HCT116 (cell line): ENCODE measurements at places on chromosomes 13 and 19. TPM values are rescaled to one million over a fixed set of nuclear protein-coding genes. Genes with fewer than 3 reads are reported as not detected.

- H3K4me3 ChIP-seq, result no peak overlapping the region
- no peaks in the 10 kb centered on the region for H3K36me3 ChIP-seq
- no peaks in the 10 kb centered on the region for H3K27me3 ChIP-seq
- H3K27ac ChIP-seq, result no peak overlapping the region
Observed at GRCh38 chr13:50320271-50320862, 305.1 kb downstream of the KCNRG start.

- peaks cover 9% of the 10 kb centered on the region; the same call in 1 of the 2 replicates for H3K4me1 ChIP-seq
- no peak for DNase-seq
- H3K27ac ChIP-seq, result peak overlapping the region; percentile 54
Observed at GRCh38 chr13:76991432-76991795, 467 bp upstream of the CLN5 start.

DNA sequence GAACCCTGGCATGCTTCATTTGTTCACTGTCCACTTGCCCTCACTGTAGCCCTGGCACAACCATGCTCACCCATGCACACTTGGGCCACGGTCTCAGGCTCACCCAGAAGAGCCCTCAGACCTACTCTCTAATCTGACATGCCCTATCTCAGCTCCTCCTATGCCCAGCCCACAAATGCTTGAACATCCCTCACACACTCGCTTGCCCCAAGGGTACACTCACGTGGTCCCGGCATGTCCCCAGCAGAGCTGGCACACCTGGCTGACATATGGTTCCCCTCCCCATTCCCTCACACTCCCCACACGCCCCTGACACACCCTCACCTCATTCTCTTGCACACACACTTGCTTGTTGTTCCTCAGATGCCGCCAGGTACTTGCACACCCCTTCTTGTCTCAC lies 55.7 kb downstream of the MAP4K1 start:
- no peaks in the 10 kb centered on the region for H3K36me3 ChIP-seq
- no peak overlapping the region for H3K27ac ChIP-seq
- H3K4me1 ChIP-seq, result peaks cover 17% of the 10 kb centered on the region
- no peak for DNase-seq

DNA sequence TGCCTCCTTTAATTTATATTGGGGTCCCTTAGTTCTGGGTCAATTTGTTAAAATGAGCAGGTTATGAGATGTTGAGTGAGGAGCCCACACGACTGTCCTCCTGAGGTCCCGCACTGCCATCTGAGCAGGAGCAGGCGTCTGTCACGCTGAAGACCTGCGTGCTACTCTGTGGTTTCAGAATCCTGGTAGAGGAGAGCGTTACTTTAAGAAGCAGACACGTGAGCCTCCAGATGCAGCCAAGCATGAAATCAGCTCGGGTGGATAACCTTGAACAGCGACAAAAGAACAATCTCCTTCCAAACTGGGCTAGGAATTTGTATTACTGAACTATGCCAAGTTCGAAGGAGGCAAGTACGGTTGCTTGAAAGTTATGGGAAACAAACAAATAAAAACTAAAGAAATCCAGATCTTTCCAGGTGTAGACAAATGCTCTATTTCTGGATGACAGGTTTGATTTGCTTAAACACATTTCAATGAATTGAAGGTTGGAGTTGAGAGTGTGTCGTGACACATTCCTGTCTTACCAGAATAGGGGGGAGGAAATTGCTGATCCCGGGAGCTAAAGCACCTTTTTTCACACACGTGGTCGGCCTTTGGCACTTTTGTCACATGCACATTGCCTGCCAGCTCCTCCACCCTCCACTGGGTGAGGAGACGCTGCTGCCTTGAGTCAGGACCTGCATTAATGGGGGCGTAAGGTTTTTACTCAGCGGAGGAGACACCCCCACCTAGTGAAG lies 945.5 kb upstream of the SLC10A2 start:
- no peaks in the 10 kb centered on the region for H3K27me3 ChIP-seq
- H3K27ac ChIP-seq, result no peak overlapping the region
- H3K4me1 ChIP-seq, result no peaks in the 10 kb centered on the region
- no peak overlapping the region for H3K4me3 ChIP-seq
- DNase-seq, result no peak

DNA sequence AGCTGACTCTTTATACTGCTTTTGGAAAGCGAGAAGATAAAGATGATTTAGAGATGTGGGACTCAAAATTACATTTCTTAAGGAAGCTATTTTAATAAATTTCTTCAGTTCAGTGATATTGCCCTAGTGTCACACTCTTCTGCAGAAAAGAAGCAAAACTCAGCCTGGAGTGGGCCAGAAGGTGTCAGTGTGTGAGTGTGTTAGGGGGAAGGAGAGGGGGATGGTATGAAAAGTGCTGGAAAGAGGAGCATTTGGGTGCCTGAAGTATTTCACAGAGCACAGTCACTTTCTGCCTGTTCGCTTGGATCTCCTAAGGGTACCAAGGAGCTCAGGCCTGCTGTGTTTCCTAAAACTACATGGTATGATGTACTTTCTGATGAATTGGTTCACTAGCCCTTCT lies 84.5 kb upstream of the FRY start:
- peaks cover 6% of the 10 kb centered on the region; the same call in 1 of the 2 replicates for H3K4me1 ChIP-seq
- no peak overlapping the region for H3K4me3 ChIP-seq
- no peaks in the 10 kb centered on the region for H3K27me3 ChIP-seq
- no peak overlapping the region for H3K27ac ChIP-seq
- no peak for DNase-seq

- no peak overlapping the region for H3K27ac ChIP-seq
- peaks cover 3% of the 10 kb centered on the region; the same call in 1 of the 2 replicates for H3K4me1 ChIP-seq
- no peak for DNase-seq
- no peak overlapping the region for H3K4me3 ChIP-seq
- H3K36me3 ChIP-seq, result no peaks in the 10 kb centered on the region
- H3K27me3 ChIP-seq, result no peaks in the 10 kb centered on the region
Observed at GRCh38 chr13:106314417-106314816, 221.0 kb downstream of the EFNB2 start.

GRCh38 chr13:44458313-44458975 lies 84.8 kb downstream of the SERP2 start:
- no peak overlapping the region for H3K27ac ChIP-seq
- H3K4me1 ChIP-seq, result no peaks in the 10 kb centered on the region
- DNase-seq, result no peak
- H3K36me3 ChIP-seq, result no peaks in the 10 kb centered on the region

DNA sequence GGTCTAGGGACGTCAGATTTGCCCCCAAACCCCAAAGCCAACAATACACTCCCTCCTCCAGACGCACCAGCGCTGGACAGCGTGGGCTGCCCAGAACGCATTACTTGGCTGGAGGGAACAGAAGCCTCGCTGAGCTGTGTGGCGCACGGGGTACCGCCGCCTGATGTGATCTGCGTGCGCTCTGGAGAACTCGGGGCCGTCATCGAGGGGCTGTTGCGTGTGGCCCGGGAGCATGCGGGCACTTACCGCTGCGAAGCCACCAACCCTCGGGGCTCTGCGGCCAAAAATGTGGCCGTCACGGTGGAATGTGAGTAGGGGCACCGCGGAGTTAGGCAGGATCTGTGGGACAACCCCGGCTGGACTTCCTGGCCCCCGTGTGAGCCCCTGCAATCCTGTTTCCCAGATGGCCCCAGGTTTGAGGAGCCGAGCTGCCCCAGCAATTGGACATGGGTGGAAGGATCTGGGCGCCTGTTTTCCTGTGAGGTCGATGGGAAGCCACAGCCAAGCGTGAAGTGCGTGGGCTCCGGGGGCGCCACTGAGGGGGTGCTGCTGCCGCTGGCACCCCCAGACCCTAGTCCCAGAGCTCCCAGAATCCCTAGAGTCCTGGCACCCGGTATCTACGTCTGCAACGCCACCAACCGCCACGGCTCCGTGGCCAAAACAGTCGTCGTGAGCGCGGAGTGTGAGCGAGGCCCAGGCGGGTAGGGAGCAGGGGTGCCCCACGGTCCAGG lies 4.0 kb downstream of the ICAM5 start:
- H3K36me3 ChIP-seq, result peaks cover 2% of the 10 kb centered on the region; the same call in 1 of the 2 replicates
- no peak for DNase-seq
- no peak overlapping the region for H3K4me3 ChIP-seq
- no peak overlapping the region; the same call in 1 of the 2 replicates for H3K27ac ChIP-seq
- H3K4me1 ChIP-seq, result peaks cover 9% of the 10 kb centered on the region

DNA sequence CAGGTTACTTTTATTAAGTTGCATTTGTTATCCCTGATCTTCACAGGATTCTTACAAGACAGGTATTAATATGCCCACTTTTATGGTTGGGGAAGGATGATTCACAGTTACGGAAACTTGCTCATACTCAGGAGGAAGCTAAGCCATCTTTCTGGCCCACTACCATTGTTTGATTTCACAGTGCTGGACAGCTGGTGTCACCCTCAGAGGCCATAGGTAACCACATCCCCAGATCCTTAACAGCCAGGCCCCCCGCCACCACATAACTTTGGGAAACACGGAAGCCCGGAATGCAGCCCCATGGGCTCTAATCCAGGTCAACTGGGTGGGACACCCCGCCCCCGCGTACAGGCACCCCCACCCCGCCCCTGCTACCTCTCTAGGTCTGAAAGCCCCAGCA lies 119.7 kb downstream of the IRS2 start:
- H3K4me1 ChIP-seq, result no peaks in the 10 kb centered on the region
- H3K36me3 ChIP-seq, result no peaks in the 10 kb centered on the region
- no peak for DNase-seq
- H3K27ac ChIP-seq, result no peak overlapping the region
- H3K4me3 ChIP-seq, result no peak overlapping the region

DNA sequence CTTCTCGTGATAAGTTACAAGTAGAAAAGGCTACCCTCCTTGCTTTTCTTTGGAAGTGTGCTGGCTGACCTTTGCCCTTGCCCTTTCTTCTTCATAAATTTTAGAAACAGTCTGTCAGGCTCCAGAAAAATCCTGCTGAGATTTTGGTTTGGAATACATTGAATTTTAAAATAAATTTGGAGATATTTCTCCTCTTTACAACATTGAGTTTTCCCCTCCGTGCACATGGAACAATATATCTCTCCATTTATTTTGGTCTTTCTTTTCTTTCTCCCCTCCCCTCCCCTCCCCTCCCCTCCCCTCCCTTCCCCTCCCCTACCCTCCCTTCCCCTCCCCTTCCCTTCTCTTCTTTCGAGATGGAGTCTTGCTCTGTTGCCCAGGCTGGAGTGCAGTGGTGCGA lies 8.6 kb downstream of the KLK4 start:
- no peaks in the 10 kb centered on the region for H3K27me3 ChIP-seq
- H3K27ac ChIP-seq, result no peak overlapping the region
- H3K4me1 ChIP-seq, result peaks cover 5% of the 10 kb centered on the region
- no peaks in the 10 kb centered on the region for H3K36me3 ChIP-seq
- no peak for DNase-seq

- H3K36me3 ChIP-seq, result no peaks in the 10 kb centered on the region
- DNase-seq, result no peak
- peaks cover 23% of the 10 kb centered on the region; the same call in 1 of the 2 replicates for H3K4me1 ChIP-seq
Observed at GRCh38 chr13:43880926-43881325, 1.2 kb downstream of the LACC1 start.

DNA sequence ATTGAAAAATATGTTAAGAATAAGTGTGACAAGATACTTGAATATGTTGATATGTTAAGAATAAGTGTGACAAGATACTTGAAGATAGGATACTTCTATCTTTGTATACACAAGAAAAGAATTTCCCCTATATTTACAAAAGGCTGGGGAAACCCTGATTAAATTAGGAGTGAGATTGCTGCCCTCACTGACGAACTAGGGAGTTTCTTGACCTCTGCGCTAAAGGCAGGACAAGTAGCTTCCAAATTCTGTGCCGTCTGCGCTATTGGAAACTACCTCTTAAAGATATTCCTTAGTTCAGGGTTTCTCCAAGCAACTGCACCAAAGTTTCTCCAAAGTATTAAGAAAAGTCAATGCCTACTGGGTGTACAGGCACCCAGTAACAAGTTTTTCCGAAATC lies 730 bp downstream of the ZNF260 start:
- no peaks in the 10 kb centered on the region for H3K4me1 ChIP-seq
- H3K27me3 ChIP-seq, result no peaks in the 10 kb centered on the region
- no peak for DNase-seq
- H3K36me3 ChIP-seq, result no peaks in the 10 kb centered on the region
- no peak overlapping the region for H3K27ac ChIP-seq
- H3K4me3 ChIP-seq, result no peak overlapping the region

DNA sequence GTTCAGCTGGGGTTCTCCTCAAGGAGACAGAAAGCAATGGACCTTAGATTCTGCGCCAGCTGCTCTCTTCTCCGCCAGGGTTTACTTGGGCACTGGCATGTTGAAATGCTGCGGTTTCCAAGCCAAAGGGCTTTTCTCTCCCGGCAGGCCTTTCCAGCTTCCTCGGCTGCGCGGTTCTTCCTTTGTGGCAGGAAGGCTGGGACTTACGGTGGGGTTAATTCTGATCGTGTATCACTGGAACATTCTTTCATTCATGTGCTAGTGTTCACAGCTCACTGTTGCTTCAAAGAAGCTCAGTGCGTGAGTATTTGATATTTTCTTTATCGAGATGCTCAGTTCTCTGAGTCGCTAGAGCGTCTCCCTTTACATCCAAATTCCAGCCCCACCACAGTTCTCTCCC lies 723.2 kb downstream of the UQCRFS1 start:
- no peaks in the 10 kb centered on the region for H3K27me3 ChIP-seq
- no peaks in the 10 kb centered on the region for H3K4me1 ChIP-seq
- DNase-seq, result no peak
- H3K4me3 ChIP-seq, result no peak overlapping the region
- H3K27ac ChIP-seq, result no peak overlapping the region

DNA sequence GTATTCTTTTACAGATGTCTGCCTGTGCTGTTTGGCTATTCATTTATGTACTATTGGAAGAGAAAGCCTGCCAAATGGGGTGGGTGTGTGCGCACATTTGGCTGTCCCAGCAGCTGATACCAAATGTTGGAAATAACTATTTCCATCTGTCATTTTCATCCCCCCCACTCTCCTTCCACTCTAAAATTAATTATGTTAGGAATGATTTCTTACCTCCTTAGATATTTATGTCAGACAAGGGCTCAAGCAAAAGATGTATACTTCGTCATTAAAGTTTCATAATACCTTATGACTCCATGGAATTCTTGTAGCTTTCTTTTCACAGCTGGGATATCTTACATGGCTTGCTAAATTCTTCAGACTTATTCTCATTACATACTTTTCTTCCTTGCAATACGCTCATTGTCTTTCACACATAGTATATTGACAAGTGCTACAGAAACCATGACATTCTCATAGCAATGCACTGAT lies 18.6 kb downstream of the ITM2B start:
- DNase-seq, result no peak
- peaks cover 10% of the 10 kb centered on the region for H3K36me3 ChIP-seq
- H3K27ac ChIP-seq, result no peak overlapping the region
- H3K27me3 ChIP-seq, result no peaks in the 10 kb centered on the region
- H3K4me1 ChIP-seq, result no peaks in the 10 kb centered on the region
- no peak overlapping the region for H3K4me3 ChIP-seq

GRCh38 chr13:21055511-21056045 lies 5.8 kb downstream of the LATS2 start:
- H3K4me1 ChIP-seq, result peaks cover 16% of the 10 kb centered on the region
- H3K27me3 ChIP-seq, result no peaks in the 10 kb centered on the region
- no peak overlapping the region for H3K27ac ChIP-seq
- no peak overlapping the region for H3K4me3 ChIP-seq
- no peak for DNase-seq

DNA sequence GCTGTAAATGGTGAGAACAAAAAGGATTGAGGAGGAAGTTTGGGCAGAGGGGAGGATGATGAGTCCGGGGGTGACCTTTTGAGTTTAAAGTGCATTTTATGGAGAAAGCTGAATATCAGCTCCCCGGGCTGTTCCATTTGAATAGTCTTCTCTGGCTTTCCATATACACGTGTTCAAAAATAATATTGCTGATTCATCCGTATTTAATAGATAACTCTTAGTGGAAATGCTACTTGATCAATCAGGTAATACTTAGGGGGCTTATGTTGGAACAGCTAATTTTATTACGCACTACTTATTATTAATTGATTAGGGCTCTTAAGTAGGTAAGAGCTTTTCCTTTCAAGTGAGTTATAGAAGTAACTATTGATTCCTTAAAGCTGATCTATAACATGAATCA lies 76.4 kb downstream of the ERCC5 start:
- no peaks in the 10 kb centered on the region for H3K36me3 ChIP-seq
- no peak for DNase-seq
- no peak overlapping the region for H3K4me3 ChIP-seq

RAB3A gene
- total RNA-seq, result 10.6 TPM

PEX11G gene
- 6.4 TPM for total RNA-seq

CYP2S1 gene
- 17.6 TPM for total RNA-seq

ZNF429 gene
- 0.42 TPM for total RNA-seq
